T-helper 9 cell (primary cell): ENCODE measurements at places on chromosomes 11 and 22.

GRCh38 chr11:61120706-61121191, 18.5 kb downstream of the CD5 start:
- no peak for DNase-seq

DNA sequence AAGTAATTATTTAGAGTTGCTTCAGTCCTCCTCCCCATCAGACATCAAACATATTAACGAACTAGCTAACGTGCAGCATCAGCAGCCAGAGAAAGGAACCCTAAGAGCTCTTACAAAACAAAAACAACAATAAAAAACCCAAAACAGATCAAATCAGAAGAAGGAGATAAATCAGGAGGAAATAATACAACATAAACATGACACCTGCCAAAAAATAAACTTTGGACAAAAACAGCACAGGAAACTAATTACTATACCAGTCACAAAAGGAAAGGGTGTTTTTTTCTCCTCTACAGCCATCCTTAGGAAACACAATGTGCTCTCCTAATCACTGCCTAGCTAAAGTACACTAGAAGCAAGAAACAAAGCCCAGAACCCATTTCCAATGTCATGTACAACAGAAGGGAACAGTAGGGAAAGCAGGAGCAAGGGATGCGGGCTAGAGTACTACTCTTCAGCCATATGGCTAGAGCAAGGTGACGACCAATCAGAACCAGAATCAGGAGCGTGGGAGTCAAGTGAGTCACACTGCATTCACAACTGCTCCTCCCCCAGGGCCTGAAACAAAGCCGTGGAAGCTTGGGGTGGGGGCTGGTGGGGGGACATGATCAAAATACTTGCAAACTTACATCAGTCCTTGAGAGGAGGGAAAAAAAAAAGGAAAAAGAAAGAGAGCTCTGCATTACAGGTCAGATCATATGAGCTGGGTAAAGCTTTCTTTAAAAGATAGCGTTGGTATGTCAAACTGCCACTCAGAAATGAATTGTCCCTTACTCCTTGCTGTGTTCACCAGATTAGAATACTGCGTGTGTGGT, 60.4 kb downstream of the LARGE2 start:
- DNase-seq, result no peak

DNA sequence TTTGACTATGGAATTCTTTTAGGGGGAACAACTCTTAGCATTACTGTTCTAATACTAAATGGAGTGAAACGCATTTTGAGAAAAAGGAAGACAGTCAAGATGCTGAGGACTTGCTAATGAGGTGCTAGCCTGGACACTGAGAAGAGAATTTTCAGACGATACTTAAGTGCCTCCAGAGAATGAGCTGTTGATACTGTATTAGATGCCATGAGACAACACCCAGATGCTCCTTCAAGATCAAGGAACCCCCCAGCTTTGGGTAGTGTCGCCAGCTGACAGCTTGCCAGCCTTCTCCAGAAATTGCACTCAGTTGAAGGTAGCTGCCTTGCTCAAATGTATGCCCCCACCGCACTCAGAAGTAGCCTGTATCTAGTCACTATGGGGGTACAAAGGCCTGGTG, 52.5 kb upstream of the SLC36A4 start:
- no peak for DNase-seq

- DNase-seq, result no peak
These were observed 23.9 kb upstream of the RBM4B start for GRCh38 chr11:66701432-66702240.

DNA sequence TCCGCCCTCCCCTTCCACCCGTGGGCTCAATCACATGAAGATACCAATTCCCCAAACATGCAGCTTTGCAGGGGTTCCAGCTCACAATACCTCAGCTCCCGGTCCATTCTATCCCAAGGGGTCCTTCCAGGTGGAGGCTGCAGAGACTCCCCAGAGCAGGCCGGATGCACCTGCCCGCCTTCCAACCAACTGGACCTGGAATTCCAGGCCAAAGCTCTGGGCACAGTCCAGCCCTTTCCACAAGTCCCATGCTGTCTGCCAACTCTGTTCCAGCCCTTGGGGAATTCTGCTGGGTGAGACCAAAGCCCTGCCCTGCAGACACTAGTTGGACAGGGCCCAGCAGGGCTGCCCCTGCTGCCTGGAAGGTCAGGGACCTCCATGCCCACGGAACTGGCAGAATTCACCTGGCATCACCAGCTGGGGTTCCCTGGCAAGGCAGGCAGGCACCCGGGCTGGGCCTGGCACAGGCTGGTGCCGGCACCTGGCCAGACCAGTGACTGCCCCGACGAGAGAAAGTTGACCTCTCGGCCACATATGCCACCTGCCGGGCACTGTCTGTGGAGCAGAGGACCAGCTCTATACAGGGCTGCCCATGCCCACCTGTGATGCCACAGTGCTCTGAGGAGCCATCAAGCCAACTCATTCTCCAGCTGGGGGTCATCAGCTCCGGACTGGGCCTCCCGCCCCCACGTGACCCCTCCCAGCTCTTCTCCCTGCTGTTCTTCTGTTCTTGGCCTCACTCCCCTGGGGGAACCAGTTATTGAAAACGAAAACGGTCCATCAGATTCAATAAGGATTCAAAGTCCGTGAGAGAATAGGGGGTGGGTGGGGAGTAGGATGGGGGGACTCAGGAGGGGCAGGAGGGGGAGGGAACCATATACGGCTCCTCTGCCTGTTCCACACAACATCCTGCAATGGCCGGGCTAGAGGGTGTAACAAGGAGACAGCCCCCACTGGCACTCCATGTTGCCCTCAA, 4.7 kb downstream of the SYT7 start:
- no peak for DNase-seq

DNA sequence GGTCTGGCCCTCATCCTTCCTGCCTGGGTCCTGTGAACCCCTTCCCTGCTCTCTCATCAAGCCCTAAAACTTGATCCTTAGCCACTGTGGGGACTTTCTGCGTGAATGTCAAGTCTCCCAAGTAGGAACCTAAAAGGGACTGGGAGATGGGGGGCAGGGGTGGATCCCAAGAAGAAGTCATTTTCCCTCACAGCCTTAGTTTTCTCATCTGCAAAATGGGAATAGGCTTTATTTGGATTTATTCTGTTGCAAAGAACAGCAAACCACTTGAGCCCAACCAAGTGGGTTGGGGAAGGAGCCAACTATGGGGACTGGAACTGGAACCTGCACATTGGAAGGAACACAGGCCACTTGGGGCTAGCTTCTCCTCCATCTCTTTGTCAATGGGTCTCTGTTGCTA, 36.8 kb downstream of the NEU3 start:
- no peak for DNase-seq

GRCh38 chr22:24944217-24944937, 2.1 kb downstream of the LHFPL7 start:
- DNase-seq, result no peak

DNA sequence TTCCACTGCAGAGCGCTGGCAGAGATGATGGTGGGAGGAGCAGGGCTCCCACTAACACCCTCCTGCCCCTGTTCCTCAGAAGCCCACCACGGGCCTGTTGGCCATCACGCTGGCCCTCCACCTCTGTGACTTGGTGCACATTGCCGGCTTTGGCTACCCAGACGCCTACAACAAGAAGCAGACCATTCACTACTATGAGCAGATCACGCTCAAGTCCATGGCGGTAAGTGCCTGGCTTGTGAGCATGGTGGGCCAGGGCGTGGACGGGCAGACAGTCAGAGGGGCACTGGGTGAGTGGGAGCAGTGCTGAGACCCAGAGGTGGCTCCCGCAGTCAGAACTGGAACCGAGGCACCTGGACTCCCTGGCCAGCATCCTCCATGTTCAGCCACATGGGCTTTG, 57.9 kb downstream of the ST3GAL4 start:
- DNase-seq, result no peak

GRCh38 chr11:114079511-114080065, 20.1 kb downstream of the ZBTB16 start:
- DNase-seq, result no peak

DNA sequence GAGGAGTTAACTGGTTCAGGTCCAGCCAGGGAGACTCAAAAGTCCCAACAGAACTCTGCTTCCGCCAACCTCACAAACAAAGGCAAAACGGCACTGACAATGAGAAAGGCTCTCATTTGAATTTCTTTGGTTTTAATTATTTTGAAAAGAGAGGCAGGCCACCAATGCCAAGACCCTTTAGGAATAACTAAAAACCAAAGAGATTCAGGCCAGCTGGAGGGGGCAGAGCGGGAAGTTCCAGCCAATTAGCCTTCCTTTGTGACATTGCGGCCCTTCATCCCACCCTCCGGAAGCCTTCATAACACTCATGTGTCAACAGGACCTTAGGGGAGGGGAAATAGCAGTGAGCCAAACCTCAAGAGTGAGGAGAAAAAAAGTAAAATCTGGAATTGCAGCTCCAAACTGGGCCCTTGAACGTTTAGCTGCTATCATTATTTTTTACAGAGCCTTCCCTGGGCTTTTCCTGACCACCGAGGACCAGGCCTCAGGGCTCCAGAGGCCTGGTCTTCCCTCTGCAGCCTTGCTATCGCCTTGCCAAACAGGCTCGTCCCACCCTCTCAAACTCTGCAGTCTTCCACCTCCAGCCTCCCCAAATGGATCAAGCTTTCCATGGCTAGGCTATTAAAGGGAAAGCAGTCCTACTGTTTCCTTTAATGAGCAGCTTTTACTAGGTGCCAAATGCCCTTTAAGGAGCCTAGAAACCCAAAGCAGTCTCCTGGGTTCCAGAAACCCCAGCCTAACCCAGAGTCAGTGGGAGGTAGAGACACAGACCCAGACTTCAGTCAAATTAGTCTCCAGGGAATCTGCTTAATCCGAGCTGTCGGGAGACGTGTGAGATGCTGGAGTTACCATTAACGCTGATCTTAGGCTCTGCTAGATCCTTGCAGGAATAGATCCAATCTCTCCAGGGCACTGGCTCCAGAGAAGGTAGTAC, 114.2 kb downstream of the CCDC34 start:
- DNase-seq, result no peak

- no peak for DNase-seq
These were observed 26.8 kb upstream of the E2F8 start for GRCh38 chr11:19267567-19267966.

DNA sequence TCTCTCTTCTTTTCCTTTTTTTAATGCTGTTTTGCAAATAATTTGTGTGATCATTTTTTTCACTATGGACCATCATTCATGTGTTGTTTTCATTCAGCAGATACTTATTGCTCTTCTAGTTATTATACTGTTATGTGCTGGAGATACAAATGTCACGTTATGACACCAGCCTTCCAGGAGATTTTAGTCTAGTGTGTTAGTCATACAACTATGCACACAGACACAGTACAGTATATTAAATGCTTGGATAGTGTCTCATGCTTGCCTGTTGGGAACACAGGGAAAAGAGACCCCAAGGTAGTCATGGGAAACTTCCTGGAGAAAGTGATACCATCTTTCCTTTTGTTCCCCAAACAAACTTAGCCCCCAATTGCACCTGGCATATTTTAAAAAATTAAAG, 116.1 kb downstream of the UVRAG start:
- no peak for DNase-seq

DNA sequence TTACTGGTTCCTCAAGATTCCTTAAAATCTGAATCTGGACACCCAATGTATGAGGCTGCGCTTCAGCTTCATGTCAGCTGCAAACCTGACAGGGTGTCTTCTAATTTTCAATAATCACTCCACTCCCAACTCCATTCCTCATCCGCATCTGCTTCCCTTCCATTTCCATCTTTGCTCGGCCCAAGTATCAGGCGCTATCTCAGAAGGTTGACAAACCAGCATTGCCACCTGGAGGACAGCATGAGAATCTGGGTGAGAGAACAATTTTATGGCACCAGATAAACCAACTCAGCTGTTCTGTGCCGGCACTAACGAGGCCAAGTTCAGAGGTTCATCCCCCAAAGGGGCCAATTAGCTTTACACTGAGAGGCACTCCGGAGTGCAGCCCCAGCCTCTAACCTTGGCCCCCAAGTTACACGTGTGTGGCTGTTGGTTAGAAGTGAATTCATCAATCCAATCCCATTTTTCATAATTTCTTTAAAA, 79.1 kb upstream of the LMO2 start:
- DNase-seq, result no peak

DNA sequence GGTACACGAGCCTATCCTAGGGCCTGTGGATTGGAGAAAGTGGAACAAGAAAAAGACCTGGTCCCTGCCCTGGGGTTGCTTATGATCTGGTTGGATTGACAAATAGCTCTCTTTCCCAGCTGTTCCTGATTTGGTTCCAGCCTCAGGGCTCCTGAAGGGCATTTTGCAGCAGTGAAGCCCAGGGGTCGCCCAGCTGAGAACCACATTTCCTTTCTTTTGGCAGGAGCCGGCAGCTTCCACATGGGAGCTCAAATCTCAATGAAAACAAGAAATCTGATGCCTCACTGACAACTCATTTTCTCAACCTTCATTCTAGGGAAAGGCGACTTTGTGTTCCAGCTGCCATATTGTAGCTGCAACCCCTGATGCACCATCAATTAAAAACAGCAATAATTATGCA, 140.6 kb upstream of the CADM1 start:
- no peak for DNase-seq

DNA sequence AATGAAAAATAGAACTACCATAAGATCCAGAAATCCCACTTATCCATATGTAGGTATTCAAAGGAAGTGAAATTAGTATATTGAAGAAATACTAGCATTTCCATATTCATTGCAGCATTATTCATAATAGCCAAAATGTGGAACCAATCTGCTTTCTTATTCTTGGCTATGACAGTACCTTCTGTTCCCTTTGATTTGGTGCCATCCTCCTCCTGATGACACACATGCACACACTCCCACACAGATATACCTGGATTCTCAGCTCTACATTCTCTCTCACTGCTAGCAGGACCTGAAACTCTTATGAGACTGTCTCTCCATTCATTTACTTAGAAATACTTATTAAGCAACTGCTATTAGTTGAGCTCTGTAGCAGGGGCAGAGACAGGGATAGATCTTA, 582.6 kb upstream of the TENM4 start:
- DNase-seq, result no peak

- DNase-seq, result no peak
These were observed 4.5 kb downstream of the XRCC6 start for GRCh38 chr22:41625577-41625976.

DNA sequence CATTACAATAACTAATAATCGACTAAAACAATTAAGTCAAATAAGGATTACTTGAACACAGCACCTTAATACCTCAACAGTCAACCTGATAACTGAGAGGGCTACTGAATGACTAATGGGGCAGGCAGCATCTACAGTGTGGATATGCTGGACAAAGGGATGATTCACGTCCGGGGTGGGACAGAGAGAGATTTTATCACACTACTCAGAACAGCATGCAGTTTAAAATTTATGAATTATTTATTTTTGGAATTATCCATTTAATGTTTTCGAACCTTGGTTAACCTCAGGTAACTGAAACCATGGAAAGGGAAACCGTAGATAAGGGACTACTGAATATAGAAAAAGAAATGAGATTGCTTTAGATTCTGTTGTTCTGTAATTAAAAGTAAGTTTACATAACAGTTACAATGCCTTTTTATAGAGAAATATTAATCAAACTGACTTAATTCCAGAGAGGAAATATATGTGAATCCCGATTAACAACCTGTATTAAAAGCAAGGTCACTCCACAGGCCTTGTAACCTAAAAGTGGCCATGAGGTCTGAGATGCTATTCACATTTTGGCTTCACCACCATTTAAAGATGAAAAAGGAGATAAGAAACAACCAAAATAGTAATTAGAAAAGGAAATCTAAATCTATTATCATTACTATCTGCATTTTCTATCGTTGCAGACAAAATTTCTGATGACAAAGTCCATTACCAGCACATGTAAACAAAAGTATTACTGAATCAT, 119.0 kb upstream of the TP53AIP1 start:
- no peak for DNase-seq

- no peak for DNase-seq
These were observed 98.9 kb downstream of the CACNA1I start for GRCh38 chr22:39669432-39669831.

GRCh38 chr22:22576244-22576988, 17.4 kb upstream of the PRAME start:
- DNase-seq, result peak; percentile 11

- no peak for DNase-seq
These were observed 30.0 kb upstream of the POU2AF1 start for GRCh38 chr11:111408789-111409727.
